ENCODE measurements at places on chromosomes 7 and 10.
A peak's percentile ranks its signal among the peaks of the same experiment; 100 is the strongest.

DNA sequence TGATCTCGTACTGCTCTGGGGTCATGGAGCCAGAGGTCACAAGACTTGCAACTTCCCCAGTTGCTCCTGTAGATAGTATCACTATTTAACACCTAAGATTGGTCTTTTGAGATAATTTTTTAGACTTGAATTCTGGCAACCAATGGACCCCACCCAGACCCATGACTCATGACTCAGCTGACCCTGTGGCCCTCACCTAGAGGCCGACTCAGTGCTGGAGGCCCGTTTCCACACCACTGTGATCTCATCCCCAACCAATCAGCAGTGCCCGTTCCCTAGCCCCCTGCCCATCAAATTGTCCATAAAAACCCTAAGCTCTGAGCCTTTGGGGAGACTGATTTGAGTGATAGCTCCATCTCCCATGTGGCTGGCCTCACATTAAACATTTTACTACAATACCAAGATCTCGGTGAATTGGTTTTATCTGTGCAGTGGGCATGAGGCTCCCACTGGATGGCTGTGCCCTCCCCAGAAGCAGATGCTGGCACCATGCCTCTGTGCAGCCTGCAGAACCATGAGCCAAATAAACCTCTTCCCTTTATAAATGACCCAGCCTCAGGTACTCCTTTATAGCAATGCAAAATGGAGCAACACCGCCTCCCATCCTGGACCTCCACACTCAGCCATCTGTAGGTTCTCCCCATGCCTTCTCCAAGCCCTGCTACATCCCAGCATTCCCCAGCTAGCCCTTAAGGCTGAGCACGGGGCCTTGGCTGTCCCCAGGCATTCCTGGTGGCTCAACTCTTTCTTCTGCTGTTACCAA, 98.8 kb downstream of the PRKAG2 start:
- no peak for DNase-seq

DNA sequence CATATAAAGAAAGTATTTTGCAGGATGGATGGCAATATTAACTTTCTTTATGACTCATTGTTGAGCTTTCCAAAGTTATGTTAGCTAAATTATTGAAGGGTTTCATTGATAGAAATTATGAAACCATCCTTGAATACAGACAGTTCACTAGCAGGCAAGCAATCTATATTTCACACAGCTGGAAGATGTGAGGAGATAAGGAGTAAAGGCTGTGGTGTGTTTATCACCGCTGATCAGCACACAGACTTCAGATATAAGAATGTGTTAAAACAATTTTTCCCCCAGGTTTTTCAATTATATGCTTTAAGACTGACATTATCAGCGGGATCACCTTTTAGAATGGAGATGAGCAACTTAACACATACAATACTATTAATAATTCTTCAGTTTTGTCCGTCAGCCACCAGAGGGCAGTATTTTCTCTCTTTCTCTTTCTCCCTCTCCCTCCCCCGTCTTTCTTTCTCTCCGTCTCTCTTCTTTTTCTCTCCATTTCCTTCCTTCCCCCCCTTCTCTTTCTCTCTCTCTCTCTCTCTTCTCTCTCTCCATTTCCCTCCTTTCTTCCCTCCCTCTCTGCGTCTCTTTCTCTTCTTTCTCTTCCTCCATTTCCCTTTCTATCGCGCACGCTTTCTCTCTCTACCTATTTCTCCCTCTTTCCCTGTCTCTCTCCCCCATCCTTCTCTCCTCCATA, 62.9 kb upstream of the FAM171A1 start:
- no peak for DNase-seq

DNA sequence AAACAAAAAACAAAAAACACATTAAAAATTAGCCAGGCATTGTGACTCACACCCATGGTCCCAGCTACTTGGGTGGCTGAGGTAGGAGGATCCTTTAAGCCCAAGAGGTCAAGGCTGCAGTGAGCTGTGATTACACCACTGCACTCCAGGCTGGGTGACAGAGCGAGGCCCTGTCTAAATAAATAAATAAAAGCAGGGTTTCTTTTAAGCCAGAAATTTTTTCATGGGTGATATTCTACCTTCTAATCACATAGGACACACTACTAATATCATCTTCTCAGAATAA, 14.2 kb upstream of the SVIL start:
- no peak for DNase-seq

DNA sequence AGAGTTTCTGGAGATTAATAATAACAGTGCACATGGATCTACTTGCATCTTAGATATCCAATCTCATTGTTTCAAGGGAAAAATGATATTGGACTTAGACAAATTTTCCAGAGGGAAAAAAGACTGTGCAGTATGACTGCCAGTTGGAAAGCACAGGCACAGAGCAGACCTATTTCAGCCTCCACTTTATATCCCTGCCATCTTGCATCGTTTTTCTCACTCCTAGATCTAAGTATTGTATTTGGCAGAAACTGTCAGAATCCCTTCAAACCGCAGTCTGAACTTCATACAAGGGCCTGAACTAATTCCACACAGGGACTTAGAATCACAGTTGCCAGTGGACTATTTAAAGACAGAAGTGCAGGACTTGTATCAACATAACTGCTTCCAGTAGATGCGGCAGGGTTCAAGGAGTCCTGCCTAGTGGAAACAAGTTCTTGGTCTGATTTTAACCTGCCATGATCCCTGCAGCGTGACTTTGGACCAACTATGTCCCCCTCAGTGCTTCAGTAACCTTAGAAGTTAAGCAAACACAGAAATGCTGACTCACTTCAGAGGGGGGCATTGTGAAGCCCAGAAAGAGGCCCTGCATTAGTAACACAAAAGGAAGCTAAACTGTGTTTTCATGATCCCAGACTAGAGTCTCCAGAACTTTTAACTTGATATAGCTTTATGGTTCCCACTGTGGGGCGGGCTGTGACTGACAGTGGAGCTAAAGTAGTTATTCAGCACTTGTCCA, 95.7 kb upstream of the PALS2 start:
- no peak for DNase-seq

DNA sequence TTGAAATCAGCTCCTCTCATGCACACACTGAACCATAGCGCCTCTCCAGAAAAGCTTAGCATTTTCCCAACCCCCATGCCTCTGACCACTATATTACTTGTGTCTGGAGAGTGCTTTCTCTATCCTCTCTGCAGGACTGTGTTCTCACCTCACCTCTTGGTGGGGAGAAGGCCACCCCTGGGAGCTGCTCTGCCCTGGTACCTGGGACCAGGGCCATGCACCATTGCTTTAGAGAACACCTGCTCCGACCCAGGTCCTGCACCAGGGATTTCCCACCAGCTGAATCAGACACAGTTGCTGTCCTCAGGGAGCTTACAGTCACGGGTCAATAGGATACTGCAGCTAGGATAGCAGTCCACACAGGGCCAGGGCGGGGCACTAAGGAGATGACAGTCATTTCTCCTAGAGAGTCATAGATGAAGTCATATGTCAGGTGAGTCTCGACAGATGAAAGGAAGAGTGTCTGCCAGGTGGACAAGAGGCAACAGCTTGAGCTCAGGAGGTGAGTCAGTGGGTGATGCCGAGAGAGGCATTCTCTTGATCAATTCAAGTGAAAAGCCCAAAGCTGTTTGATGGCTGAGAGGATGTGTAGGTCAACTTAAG, 619 bp upstream of the LMTK2 start:
- no peak for DNase-seq

GRCh38 chr10:21496343-21497176, 28.9 kb downstream of the SKIDA1 start:
- no peak for DNase-seq

DNA sequence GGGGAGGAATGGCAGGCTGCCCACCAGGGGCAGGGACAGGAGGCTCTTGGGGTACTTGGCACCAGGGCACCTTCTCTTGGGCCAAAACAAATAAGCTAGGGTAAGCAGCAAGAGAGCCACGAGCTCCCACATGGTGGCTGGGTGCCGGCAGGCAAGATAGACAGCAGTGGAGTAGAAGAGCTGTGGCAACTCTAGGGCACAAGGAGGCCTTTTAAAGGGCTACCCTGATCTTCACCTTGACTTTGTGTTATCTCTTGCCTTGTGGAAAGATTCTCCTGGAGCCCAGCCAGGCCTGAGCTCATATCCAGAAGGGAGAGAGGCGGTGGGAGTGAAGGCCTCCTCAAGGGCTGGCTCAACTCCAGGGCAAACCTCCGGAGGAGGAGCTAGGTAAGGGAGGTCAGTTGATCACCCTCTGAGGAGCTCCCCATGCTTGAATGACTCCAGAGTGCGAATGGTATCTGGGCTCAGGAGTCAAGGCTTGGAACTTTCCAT, at the start of gene CYP17A1:
Gene CYP17A1 (minus strand): TSS at position 184 of the 492 bp plus-strand sequence. CDS start 52 bp downstream, at position 132.
- DNase-seq: no peak

- DNase-seq: no peak
Measured at GRCh38 chr10:50326757-50327701, 75.7 kb upstream of the ASAH2 start.

GRCh38 chr7:99296471-99296870, 23.8 kb downstream of the MYH16 start:
- no peak for DNase-seq

GRCh38 chr7:108283252-108283651, 153.1 kb upstream of the LAMB4 start:
- no peak for DNase-seq

DNA sequence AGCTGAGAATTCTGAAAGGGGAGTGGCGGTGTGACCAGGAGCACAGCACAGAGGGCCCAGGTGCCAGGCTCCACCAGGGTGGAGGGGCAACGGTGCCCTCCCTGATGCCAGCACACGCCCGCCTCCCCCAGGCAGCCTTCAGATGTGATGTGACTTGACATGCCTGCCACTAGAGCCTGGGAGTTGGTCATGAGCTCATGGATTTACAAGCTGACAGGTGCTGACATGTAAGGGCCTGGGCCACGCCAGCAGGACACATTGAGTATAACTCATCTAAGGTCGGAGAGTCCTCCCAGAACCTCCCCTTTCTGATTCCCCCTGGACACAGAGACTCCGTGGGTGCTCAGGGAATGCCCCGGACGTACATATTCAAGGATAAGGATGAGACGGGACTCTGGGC, 74.2 kb downstream of the LSM5 start:
- DNase-seq: no peak

DNA sequence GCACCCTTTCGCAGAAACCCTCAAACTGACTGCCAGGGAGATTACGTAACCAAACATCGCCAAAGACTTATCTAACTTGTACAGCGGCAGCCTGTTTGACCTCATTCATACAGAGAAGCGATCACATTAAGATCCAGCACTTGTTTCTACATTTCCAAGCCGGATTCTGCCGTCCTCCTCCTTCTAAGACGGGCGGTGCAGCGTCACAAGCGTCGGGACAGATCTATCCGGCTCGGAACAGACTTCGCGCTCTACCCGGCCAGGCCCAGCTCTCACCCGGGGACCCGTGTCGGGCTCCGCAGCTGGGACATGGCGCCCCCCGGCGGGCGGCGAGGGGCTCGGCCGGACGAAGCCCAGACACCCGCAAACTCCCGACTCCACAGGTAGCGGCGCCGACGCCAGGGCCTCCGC, 373 bp downstream of the H2AZ2 start:
- DNase-seq: peak; percentile 91

DNA sequence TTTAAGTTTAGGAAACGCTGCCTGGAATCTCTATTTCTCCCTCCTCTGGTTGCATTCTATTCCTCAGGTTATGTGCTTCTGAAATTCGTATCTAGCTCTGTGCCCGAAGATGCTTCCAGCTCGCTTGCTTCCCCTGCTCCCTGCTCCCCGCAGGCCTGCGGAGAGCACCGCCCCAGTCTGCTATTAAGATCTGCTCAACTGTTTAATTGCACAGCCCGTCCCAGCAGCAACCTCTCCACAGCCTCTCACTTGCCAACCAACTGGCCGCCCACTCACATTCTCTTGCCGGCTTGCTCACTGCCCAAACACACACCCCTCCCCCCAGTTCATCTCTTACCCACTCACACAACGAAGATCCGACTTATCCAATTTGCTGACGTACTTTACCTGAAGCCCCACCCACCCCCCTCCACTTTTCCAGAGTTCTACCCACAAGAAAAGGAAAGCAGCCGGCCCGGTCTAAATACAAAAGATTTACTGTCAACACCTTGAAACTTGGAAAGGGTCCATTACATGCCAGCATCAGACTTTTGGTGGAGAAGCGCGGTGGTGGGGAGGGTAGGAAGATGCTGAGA, 167.3 kb upstream of the KLF14 start:
- DNase-seq: no peak

DNA sequence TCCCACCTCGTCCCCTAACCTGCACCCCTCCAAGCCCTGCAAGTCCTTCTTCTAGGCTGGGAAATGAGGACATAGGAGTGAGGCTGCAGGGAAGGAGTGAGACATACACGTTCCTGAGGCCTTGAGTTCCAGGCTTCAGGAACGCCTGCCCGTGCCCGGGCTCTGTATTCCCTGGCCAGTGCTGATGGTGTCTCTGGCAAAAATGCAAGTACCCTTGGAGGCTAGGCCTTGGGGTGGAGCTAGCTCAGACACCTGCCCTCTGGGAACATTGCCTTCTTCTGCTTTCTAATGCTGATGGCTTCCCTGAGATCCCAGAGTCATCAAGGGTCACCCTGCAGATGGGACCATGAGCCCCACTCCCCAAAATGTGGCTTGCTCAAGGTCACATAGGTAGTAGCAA, 76.0 kb downstream of the GRK5 start:
- DNase-seq: no peak

- DNase-seq: no peak
Measured at GRCh38 chr7:139748373-139748765, 29.4 kb downstream of the HIPK2 start.

DNA sequence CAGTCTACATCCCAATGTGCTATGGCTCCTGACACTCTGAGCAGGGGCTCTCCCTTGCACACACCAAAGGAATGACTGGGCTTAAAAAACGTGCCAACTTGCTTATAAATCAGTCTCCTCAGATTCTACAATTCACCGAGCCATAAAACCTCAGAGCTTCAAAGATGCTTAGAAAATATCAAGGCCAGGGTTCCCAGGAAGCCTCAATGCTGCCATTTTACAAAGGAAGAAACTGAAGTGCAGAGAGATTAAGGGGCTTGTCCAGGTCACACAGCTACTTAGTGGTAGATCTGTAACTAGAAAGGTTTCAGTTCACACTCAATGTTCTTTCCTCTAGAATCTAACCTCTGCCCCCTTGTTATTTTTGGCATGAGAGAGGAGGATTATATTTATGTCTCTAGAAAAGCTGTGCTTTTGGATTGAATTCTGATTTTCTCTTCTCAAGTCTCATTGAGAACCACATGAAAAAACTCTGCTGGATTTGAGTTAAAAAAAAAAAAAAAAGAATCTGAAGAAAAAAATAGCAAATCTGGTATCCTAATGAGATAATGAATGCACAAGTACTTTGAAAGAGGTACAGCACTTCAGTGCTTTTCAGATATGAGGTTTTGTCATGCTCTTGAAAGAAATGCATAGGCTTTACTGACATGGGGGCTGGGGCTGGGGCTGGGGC, 22.3 kb upstream of the TSPAN33 start:
- no peak for DNase-seq

GRCh38 chr10:104650072-104650471, 9.0 kb downstream of the SORCS3 start:
- no peak for DNase-seq

- no peak for DNase-seq
Measured at GRCh38 chr7:6346581-6346980, 74.2 kb upstream of the CYTH3 start.

- no peak for DNase-seq
Measured at GRCh38 chr7:123966936-123967335, 41.9 kb downstream of the SPAM1 start.
